ENCODE measurements at places on chromosomes 11 and 22. TPM values are rescaled to one million over a fixed set of nuclear protein-coding genes. Genes with fewer than 3 reads are reported as not detected.

Gene RTN4RL2
- 0.14 TPM for total RNA-seq

Gene OR52E8
- total RNA-seq, result not detected

Gene TRIM51
- not detected for total RNA-seq

Gene KCNE3
- not detected for total RNA-seq

Gene TRPM5
- not detected for total RNA-seq

Gene SMIM38
- not detected for total RNA-seq

Gene CAPN5
- 6.7 TPM for total RNA-seq

Gene PGA5
- not detected for total RNA-seq

Gene TRIM29
- 489 TPM for total RNA-seq

Gene SHANK2
- total RNA-seq, result 8.6 TPM

Gene HPX
- 0.28 TPM for total RNA-seq

Gene ASCL2
- 2.5 TPM for total RNA-seq

Gene GAL3ST1
- total RNA-seq, result not detected

Gene HTR3B
- total RNA-seq, result not detected

Gene OR2D3
- total RNA-seq, result not detected

Gene CNGA4
- not detected for total RNA-seq

Gene NAT10
- total RNA-seq, result 43.1 TPM

All from airway epithelial cell (primary cell).